Stimulated activated CD8-positive, alpha-beta memory T cell treated with anti-CD3 and anti-CD28 coated beads, Interleukin-7, amount 100 ng/mL, for 4 hours (primary cell): ENCODE measurements at places on chromosomes 7 and 10.

GRCh38 chr10:48358162-48358561, 51.7 kb downstream of the MAPK8 start:
- DNase-seq, result no peak

DNA sequence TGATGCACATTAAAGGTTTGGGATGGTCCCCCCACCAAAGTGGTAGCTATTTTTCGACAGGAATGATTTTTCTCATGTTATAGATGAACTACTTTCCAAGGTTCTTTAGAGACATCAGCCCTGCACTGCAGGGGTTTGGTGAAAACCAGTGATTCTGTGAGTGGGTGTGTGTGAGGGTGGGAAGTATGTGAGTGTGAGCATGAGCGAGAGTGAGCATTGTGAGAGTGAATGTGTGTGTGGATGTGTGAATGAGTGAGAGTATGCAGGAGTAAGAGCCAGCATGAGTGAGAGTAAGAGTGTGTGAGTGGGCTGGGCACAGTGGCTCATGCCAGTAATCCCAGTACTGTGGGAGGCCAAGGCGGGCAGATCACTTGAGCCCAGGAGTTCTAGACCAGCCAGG, 75.0 kb downstream of the GOLGA7B start:
- no peak for DNase-seq

- DNase-seq, result no peak
Observed at GRCh38 chr10:61897671-61898434, 3.6 kb upstream of the ARID5B start.

GRCh38 chr10:71486484-71487114, 89.9 kb downstream of the CDH23 start:
- DNase-seq, result no peak

- no peak for DNase-seq
Observed at GRCh38 chr7:90821961-90822620, 226.0 kb downstream of the CDK14 start.

DNA sequence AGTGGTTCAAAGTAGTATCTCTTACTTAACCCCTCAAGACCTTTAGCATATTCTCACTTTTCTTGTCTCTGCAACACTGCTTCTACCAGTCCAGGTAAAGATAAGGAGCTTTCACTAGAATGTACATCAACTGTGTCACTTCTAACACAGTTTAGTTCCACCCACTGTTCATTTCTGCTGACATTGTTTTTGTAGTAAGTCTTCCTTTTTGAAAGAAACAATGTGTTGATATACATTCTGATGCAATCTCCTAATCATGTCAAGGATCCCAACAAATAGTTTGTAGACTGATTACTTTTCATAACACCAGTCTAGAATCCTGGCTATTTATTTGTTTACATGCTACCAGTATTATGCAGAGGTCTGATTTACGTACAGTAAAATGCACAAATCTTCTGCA, 47.5 kb downstream of the CCSER2 start:
- no peak for DNase-seq

DNA sequence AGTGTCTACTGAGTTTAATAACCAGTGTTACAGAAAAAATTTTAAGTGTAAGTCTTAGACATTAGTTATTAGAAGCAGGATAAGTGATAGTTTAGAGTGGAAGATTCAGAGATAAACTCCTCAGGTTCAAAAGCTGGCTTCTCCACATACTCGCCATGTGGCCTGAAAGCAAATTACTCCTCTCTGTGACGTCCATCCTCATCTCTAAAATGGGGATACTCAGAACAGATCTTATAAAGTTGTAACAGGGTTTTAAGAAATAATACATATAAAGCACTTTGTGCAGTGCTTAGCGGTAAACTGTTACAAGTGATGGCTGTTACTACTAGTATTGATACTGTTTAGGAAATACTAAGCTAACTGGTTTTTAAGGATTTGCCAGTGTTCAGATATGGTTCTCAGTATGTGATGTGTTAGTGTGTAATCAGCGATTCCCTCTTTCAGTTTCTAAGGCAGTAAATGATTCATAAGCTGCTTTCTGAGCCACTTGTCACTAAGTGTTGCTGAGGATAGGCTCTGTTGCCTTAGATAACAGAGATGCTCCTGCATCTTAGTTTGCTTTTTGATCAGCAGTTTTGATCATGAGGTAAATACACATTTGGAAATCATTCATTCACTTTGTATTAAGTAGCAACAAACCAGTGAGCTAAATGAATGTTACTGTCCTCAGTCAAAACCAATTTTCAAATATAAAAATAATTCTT, 58.7 kb downstream of the CYP51A1 start:
- DNase-seq, result no peak

DNA sequence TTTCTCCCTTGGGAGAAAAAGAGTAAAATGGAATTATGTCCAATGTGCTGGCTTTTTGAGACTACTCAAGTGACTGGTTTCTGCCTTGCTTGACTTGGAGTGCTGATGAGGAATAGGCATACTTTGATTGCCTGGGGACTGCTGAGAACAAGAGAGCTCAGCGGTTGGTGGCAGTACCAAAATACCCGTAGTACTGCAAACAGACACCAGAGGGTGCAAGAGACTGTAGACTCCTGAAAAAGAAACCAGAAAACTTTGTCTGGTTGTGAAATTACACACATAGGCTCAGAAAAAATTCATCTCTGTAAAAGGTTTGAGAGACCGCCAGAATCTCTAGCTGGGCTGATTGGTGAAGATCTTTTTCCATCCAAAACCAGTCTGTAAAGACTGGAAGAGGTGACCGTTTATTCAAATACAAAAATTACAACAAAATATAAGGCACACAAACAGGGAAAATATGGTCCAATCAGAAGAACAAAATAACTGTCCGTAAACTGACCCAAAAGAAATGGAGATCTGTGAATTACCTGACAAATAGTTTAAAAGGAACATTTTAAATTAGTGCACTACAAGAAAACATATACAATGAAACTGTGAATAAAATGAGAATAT, 18.5 kb downstream of the BICC1 start:
- no peak for DNase-seq

- DNase-seq, result no peak
Observed at GRCh38 chr10:28385748-28386502, 83.1 kb upstream of the MPP7 start.

GRCh38 chr10:63752318-63752717, 231.1 kb downstream of the REEP3 start:
- no peak for DNase-seq

DNA sequence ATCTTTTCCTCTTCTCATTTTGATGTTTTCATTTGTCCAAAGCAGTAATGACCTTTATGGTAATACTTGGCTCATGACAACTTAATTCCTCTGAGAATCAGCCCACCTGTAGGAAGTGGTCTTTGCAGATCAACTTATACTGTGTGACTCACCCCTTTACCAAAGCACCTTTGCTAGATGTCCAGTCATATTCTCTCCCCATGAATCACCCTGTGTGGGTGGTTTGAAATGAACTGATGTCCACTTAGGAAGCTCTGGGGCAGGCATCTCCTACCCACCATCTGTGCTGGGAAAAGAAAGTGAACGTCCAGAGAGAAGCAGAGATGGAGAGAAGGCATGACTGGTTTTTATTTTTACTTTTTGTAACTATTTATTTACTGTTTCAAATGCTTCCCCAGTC, 410.3 kb downstream of the KIF20B start:
- DNase-seq, result no peak

GRCh38 chr10:97185326-97186058, at the start of gene SLIT1:
Gene SLIT1 (minus strand): TSS chr10:97185959. CDS start chr10:97185674, 285 bp downstream.
- DNase-seq, result no peak

GRCh38 chr10:28276384-28276783, 26.5 kb downstream of the MPP7 start:
- no peak for DNase-seq

GRCh38 chr10:106473129-106473685, 691.3 kb downstream of the SORCS1 start:
- no peak for DNase-seq

DNA sequence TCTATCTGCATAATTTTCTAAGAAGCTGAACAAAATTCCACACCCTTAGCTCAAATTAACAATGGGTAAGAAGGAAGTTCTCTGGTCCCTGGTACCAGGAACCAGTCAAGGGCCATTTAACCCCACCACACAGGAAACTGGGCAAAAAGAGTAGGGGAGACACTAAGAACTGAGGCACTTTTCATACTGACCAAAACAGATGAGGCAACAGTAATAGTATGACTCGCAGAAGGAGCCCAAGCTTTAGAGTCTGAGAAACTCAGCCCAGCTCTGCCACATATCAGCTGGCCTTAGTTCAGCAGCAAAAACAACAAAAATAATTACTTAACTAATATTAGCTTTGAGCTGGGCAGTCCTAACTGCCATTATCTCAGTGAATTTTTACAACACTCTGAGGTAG, 221.2 kb downstream of the FAM107B start:
- no peak for DNase-seq

GRCh38 chr7:135773464-135773863, 24.9 kb upstream of the FAM180A start:
- no peak for DNase-seq

- no peak for DNase-seq
Observed at GRCh38 chr7:69781412-69781846, 183.2 kb downstream of the AUTS2 start.

DNA sequence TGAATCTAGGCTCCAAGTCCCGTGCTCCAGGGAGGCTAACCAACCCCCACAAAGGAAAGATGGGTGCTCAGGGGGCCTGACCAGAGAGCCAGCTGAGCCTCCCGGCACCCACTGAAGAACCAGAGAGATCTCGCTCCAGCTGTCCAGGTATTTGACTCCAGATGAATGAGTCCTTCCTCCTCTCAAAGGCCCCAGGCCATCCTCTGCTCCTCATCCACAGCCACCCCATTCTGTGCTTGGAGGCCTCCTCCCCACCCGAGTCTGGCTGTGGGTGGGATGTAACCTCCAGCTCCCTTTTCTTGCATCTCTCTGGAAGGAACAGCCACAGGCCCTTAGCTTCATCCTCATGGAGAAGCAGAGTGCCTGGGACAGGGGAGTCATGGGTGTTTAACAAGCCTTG, 44.6 kb downstream of the VSTM4 start:
- no peak for DNase-seq

DNA sequence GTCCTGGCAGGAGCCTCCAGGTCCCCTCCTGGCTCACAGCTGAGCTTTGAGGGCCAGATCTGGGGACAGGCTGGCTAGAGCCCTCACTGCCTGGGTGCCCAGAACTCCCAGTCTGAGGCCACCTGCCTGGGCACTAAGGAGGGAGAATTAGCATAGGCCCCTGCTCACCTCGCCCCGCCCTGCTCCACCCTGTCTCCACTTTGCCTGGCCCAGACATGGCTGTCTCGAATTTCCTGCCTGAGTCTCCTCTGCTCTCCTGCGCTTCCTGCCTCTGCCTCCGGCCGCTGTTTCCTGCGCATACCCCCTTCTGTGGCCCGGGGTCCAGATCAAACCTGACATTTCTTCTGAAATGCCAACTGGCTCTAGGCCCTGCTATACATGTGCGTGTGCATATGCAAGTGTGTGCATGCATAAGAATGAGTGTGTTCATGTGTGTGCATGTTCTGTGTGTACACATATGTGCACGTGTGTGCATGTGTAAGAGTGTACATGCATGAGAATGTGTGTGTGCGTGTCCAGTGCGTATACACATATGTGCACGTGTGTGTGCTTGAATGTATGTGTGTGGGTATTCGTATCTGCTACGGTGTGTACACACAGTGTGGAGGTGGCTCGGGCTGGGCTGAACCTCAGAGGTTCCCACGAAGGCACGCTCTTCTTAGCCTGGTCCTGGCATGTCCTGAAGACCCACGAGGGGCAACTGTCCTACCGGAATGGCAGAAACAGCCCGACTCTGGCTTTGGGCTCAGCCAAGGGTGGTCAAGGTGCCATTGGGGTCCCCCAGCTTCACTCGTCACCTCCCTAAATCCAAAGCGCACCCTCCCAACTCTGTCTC, 64.9 kb downstream of the MYL10 start:
- DNase-seq, result no peak

- no peak for DNase-seq
Observed at GRCh38 chr7:31890766-31891165, 179.4 kb downstream of the PDE1C start.

- DNase-seq, result no peak
Observed at GRCh38 chr10:97633921-97634320, 621 bp upstream of the MORN4 start.

GRCh38 chr10:114061789-114062188, 18.1 kb downstream of the ADRB1 start:
- DNase-seq, result no peak

- DNase-seq, result no peak
Observed at GRCh38 chr7:157149317-157149716, 10.6 kb downstream of the UBE3C start.
